ENCODE measurements at places on chromosomes 2 and 18. TPM values are rescaled to one million over a fixed set of nuclear protein-coding genes. Genes with fewer than 3 reads are reported as not detected.
A peak's percentile ranks its signal among the peaks of the same experiment; 100 is the strongest.

- DNase-seq = no peak
- H3K4me3 ChIP-seq = no peak overlapping the region
- H3K27me3 ChIP-seq = peaks cover 16% of the 10 kb centered on the region
- H3K27ac ChIP-seq = no peak overlapping the region
These were observed 2.0 kb downstream of the TMEM163 start for GRCh38 chr2:134716721-134717243.

GRCh38 chr2:119772767-119773166 is 13.0 kb downstream of the PTPN4 start:
- no peaks in the 10 kb centered on the region for H3K27me3 ChIP-seq
- no peak overlapping the region for H3K27ac ChIP-seq
- no peak overlapping the region for H3K4me3 ChIP-seq
- DNase-seq = peak; percentile 32
- H3K4me1 ChIP-seq = no peaks in the 10 kb centered on the region

DNA sequence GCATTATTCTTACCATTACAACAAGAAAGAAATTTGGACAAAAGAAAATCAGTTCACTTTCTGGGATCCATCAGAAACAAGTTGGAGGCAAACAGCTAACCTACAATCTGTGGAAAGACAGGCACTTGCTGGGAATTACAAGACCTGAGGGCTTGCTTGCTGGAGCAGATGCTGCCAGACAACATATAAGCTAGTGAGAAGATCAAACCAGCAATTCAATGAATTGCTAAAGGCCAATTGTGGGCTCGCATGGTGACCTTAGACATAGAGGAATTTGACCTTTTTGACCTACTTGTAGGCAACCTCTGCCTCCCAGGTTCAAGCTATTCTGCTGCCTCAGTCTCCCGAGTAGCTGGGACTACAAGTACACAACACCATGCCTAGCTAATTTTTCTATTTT is 921.2 kb upstream of the CNTNAP5 start:
- DNase-seq = no peak
- no peaks in the 10 kb centered on the region for H3K4me1 ChIP-seq
- H3K4me3 ChIP-seq = no peak overlapping the region
- H3K27ac ChIP-seq = no peak overlapping the region
- H3K36me3 ChIP-seq = no peaks in the 10 kb centered on the region

- H3K4me1 ChIP-seq = peaks cover 15% of the 10 kb centered on the region
- H3K36me3 ChIP-seq = no peaks in the 10 kb centered on the region
- no peak within 1 kb of the TSS for H3K27ac ChIP-seq
These were observed at the start of gene FNDC4 for GRCh38 chr2:27494944-27495554. Gene FNDC4, minus strand, starts transcription at chr2:27495200. Its CDS starts 521 bp downstream, at chr2:27494679.

- H3K4me3 ChIP-seq = no peak overlapping the region
- DNase-seq = no peak
- H3K36me3 ChIP-seq = no peaks in the 10 kb centered on the region
- no peaks in the 10 kb centered on the region for H3K27me3 ChIP-seq
- no peak overlapping the region for H3K27ac ChIP-seq
These were observed 475.6 kb upstream of the MYT1L start for GRCh38 chr2:2806711-2807110.

DNA sequence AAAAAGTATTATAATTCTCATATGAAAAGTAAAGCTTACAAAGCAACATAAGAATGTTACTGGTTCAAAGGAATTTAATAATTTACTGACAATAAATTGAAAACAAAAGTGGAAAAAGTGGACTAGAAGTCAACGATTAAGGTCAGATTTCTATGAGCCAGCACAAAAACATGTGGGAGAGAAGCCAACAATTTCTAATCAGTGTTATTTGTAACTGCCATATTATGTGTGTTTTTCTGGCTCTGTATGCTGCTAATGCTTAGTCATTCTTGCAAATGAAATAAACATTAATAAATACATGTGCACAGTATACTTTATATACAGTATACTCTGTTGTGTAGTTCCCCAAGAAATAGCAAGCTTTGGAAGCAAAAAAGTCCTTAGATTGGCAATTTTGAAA is 301.3 kb upstream of the RGPD4 start:
- H3K4me3 ChIP-seq = no peak overlapping the region
- no peak overlapping the region for H3K27ac ChIP-seq
- no peaks in the 10 kb centered on the region for H3K36me3 ChIP-seq

- DNase-seq = no peak
- H3K4me1 ChIP-seq = peaks cover 20% of the 10 kb centered on the region
- no peaks in the 10 kb centered on the region for H3K36me3 ChIP-seq
These were observed 28.7 kb downstream of the IKZF2 start for GRCh38 chr2:213122725-213123124.

DNA sequence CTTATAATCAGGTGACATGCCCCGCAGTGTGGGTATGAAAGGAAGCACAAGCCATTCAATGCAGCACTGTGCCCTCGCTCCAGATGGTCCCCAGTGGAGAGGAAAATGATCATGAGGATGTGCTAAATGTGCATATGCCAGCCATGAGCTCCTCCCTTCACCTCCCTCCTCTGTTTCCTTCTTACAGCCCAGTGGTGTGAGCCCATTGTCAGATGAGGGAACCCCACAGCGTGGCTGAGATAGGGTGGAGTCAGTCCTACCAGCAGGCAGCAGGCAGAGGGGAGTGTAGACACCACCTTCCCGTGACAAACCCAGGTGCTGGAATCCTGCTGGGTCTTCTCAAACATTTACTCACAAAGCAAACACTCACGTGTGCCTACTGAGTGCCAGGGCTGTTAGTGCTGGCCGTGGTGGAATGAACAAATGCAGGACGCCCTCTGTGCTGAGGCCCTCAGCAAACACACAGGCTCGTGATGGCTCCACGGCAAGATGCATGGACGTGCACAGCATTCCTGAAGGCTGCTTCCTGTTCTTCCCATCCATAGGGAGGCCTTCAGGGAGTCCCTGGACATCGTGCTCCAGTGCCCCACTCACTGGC is 181.7 kb upstream of the TPO start:
- no peak for DNase-seq
- H3K27me3 ChIP-seq = no peaks in the 10 kb centered on the region
- H3K4me3 ChIP-seq = no peak overlapping the region
- no peaks in the 10 kb centered on the region for H3K4me1 ChIP-seq

- no peaks in the 10 kb centered on the region for H3K27me3 ChIP-seq
- H3K36me3 ChIP-seq = no peaks in the 10 kb centered on the region
- H3K4me1 ChIP-seq = no peaks in the 10 kb centered on the region
- H3K4me3 ChIP-seq = no peak overlapping the region
- DNase-seq = no peak
These were observed 447.1 kb upstream of the CNTNAP5 start for GRCh38 chr2:123578016-123578415.

DNA sequence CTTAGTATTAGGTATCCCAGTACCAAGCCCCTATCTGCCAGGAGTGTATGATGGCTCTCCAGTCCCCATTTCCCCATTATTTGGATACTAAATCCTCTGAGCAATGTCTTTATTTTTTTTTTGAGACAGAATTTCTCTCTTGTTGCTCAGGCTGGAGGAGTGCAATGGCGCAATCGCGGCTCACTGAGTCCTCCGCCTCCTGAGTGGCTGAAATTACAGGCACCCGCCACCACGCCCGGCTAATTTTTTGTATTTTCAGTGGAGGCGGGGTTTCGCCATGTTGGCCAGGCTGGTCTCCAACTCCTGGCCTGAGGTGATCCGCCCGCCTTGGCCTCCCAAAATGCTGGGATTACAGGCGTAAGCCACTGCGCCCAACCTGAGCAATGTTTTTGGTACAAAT is 3.6 kb upstream of the PHLPP1 start:
- no peak overlapping the region for H3K4me3 ChIP-seq
- H3K36me3 ChIP-seq = no peaks in the 10 kb centered on the region
- H3K27me3 ChIP-seq = no peaks in the 10 kb centered on the region
- H3K4me1 ChIP-seq = peaks cover 5% of the 10 kb centered on the region
- no peak for DNase-seq

DNA sequence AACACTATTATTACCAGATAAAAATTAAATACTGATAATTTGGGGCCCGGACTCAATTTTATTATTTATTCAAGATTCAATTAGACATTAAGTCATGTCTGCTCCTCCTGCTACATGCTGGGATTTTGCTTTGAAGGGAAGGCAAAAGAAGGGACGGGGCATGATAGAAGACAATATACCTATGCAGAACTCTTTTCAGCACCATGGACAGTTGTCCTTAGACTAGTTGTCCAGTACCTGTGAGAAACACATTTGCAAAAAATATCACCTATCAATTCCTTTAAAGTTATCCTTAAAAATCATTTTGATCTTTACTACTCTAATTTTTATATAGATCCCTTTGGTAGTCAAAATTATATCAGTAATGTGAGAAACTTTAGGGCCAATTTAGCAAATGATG is 100.2 kb upstream of the SULT1C3 start:
- H3K4me1 ChIP-seq = no peaks in the 10 kb centered on the region
- H3K27ac ChIP-seq = no peak overlapping the region
- no peaks in the 10 kb centered on the region for H3K36me3 ChIP-seq
- H3K27me3 ChIP-seq = no peaks in the 10 kb centered on the region
- no peak for DNase-seq
- no peak overlapping the region for H3K4me3 ChIP-seq

GRCh38 chr2:120562218-120563005 is 173.3 kb upstream of the GLI2 start:
- H3K36me3 ChIP-seq = no peaks in the 10 kb centered on the region
- no peak overlapping the region for H3K27ac ChIP-seq
- no peaks in the 10 kb centered on the region for H3K4me1 ChIP-seq
- no peaks in the 10 kb centered on the region for H3K27me3 ChIP-seq
- DNase-seq = no peak
- H3K4me3 ChIP-seq = no peak overlapping the region

The IGFBP5 gene
- not detected for total RNA-seq

The COL3A1 gene
- not detected for total RNA-seq

The POTEF gene
- total RNA-seq = not detected
